ENCODE measurements at places on chromosomes 4 and X.

DNA sequence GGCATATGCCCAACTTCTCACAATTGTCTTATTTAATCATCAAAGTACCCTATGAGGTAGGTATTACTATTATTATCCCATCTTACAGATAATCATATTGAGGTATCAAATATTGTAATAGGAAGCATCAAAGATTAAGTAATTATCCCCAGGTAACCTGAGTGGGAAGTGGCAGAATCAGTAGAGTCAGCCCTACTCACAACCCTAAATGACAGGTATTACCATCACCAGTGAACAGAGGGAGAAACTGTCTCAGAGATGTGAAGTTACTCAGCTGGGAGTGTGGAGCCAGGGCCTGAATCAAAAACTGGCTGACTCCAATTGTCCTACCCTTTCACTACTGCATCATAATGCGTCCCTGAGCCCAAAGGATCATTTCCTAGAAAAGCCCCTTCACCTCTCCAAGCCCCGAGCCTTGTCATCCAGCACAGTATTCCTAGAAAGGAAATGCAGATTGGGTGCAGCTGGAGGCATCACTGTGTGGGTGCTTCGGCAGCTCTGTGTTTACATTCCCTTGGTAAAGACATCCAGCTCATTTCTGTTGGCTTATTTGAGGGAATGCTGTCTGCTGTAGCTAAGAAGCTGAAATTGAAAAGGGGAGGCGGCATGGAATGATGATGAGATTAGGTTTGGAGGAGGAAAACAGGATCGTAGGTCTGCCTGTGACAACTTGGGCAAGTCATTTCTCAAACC, 72.8 kb downstream of the DHX15 start:
- DNase-seq = no peak

GRCh38 chr4:142565771-142566170, 280.3 kb downstream of the INPP4B start:
- DNase-seq = no peak

DNA sequence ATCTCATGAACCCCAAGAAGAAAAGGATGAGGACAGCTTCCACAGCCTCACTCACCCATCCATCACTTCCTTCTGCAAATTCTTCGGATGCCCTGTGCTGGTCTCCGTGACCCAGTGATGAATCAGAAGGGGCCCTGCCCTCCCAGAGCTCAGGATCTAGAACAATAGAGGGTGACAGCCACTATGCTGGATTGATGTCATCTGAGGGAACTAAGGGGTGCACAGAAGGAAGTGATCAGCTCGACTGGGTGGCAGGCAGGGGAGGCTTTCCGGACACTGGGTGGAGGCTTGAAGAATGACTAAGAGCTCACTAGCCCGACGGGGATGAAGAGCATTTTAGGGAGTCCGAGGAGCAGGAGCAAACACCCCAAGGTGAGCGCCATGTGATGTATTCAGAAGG, 1.4 kb upstream of the ZNF185 start:
- no peak for DNase-seq

- DNase-seq = no peak
These were observed 154.5 kb downstream of the ATP10D start for GRCh38 chr4:47639531-47639930.

DNA sequence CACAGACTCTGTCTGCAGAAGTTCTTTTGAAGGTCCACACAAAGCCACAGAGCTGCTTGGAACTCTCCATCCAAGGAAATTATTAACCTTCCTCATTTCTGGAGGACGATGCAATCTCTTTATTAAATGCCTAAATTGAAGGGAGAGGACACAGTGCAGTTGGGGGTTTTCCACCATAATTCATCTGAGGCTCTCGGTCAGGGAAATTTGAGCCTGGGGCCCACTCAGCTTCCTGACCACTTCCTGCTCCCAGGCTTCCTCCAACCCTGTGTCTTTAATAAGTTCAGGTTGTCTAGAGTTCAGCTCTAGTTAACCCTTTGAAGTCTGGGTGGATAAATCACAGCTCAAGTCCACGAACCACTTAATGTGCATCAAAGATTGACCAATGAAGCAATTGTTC, 58.5 kb downstream of the PRPS1 start:
- no peak for DNase-seq

GRCh38 chr4:31080887-31081286, 360.7 kb downstream of the PCDH7 start:
- no peak for DNase-seq

DNA sequence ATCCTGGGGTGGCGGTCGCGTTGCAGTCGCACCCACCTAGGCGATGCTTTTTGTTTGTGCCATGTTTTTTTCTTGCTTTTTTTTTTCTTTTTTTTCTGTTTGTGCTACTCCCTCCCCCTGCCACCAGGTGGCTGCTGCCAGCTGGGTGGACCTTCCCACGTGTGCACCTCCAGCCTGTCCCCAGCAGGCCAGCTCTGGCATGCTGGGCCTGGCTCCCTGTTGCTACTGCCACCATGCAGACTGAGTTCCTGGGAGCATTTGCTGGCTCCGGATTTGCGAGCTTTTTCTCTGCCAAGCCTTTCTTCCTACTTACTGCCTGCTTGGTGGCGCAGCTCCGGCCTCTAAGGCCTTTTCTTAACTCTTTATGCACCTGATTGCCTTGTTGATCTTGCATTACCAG, 161.2 kb upstream of the WDFY3 start:
- no peak for DNase-seq

GRCh38 chr4:27928761-27929540, 1068.3 kb downstream of the STIM2 start:
- no peak for DNase-seq

- DNase-seq = no peak
These were observed 557 bp upstream of the ARHGEF6 start for GRCh38 chrX:136781180-136781797.

All from activated CD8-positive, alpha-beta memory T cell treated with anti-CD3 and anti-CD28 coated beads for 1 hour (primary cell).